ENCODE measurements at places on chromosomes 4 and X.
A peak's percentile ranks its signal among the peaks of the same experiment; 100 is the strongest.

GRCh38 chrX:85112293-85112692 lies 108.6 kb downstream of the APOOL start:
- DNase-seq = peak; percentile 44

- DNase-seq = no peak
Measured at GRCh38 chr4:25172961-25173915, 13.0 kb upstream of the SEPSECS start.

- DNase-seq = no peak
Measured at GRCh38 chrX:24673424-24673823, 20.3 kb upstream of the POLA1 start.

- DNase-seq = no peak
Measured at GRCh38 chrX:120660637-120661036, 30.8 kb upstream of the C1GALT1C1 start.

DNA sequence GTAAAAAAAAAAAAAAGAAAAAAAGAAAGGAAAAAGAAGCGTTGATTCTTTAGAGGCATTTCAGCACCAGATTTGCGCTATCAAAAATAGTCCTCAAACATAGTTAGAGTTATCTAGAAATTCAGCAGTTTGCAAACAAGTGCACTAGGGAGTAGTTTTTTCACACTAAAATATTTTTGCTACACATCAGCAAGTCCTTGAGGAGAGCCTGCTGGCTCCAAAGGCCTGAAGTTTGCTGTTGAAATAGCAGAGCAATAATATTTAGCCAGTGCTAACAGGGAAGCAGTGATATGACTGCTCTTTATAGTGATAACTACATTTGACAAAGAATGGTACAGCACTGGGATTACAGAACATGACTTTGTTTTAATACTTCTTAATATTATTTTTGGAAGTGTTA lies 472.2 kb downstream of the PCDH7 start:
- no peak for DNase-seq
